ENCODE measurements at places on chromosomes 12 and 14. TPM values are rescaled to one million over a fixed set of nuclear protein-coding genes. Genes with fewer than 3 reads are reported as not detected.

GRCh38 chr12:77837876-77838291 lies 7.2 kb downstream of the NAV3 start:
- H3K4me3 ChIP-seq = no peak overlapping the region
- H3K27ac ChIP-seq = no peak overlapping the region
- no peaks in the 10 kb centered on the region for H3K36me3 ChIP-seq

DNA sequence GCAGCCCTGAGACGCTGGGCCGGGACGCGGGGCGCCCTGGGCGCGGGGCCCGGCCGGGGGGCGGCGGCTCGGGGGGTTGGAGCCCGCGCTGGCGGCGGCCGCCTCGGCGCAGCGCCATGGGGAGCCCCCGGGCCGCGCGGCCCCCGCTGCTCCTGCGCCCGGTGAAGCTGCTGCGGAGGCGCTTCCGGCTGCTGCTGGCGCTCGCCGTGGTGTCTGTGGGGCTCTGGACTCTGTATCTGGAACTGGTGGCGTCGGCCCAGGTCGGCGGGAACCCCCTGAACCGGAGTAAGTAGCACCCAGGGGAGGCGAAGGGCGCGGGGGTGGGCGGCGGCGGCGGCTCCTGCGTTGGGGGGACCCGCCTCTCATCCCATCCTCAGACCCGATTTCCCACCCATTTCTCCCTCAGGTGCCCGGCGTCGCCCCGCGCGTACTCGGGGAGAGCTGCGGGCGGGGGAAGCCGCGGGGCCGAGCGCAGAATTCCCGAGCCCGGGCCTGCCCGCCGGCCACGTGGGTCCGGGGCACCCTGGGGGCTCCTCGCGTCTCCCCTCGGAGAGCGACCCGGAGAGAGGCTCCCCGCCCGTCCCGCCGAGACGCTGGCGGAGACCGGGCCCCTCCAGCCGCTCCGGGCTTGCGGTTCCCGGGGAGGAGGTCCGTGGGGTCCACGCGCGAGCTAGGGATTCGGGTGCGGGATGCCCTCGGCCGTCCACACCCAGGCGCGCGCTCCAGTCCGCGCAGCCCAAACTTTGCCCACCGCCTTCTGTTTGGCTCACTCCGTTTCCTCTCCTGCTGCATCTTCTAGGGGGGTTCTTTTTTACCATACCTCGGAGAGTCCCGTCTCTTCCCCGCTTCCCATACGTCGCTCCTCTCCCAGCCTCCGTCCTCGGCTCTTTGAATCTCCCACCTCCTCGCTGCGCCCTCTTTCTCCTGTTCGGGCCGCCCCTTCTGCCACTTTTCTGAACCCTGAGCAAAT lies 807 bp downstream of the B4GALNT3 start:
- peaks cover 71% of the 10 kb centered on the region for H3K27me3 ChIP-seq
- H3K36me3 ChIP-seq = no peaks in the 10 kb centered on the region

DNA sequence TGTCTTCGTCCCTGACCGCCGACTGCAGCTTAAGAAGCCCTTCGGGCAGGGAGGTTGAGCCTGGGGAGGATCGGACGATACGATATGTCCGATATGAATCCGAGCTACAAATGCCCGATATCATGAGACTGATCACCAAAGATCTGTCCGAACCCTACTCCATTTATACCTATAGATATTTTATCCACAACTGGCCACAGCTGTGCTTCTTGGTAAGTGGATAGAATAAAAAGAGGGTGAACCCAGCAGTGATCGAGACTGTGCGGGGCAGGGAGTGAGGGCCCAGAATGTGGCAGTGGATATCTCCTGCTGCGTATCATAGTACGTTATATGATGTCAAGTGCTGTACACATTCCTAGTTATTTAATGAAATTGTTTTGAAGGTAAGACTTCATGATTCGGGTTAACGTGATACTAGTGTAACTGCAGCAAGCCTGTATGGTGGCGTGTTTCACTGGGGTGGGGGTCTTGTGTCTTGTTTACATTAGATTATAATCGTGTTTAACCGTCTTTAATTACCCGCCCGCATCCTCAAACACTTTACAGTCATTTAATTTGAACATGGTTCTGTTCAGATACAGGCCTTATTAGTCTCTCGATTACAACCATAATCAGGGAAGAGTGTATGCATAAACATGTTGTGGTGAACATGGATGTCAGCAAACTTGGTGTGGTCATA lies 1.3 kb downstream of the NAA30 start:
- H3K4me3 ChIP-seq = peak overlapping the region; percentile 80
- H3K27me3 ChIP-seq = no peaks in the 10 kb centered on the region
- no peaks in the 10 kb centered on the region for H3K36me3 ChIP-seq
- peaks cover 22% of the 10 kb centered on the region for H3K4me1 ChIP-seq
- DNase-seq = no peak

DNA sequence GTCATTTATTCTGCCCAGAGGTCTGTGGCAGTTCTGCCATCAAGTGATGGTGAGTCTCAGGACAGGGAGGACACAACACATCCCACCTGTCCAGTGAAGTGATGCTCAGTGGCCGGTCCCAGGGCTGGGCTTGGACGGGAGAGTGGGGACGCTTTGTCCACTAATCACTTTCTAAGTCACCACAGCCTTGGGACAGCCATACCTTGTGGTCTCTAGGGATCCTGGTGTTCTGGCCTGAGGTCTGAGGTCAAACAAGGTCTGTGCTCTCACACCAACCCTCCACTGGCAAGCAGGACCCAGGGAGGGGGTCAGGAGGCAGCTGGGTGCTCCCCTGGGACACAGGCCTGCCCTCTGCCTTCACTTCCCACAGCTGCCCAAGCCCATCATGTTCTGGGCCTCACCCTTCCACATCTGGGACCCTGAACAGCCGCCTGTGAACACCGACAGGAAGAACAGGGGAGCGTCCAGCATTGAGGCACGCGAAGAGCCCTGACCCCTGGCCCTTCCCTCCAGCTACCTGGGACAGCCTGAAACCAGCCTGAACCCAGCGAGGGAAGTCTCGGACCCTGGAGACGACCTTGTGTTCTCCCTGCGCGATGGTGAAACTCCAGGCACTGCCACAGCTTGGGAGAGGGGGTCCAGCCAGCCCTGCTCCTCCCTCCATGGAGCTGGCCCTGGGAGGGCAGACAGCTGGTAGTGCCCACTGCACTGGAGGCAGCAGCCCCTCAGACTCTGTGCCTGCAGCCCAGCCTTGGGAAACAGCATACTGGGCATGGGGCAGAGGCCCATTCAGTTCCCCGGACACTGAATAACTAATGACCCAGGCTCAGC lies 19.7 kb upstream of the GPR132 start:
- DNase-seq = no peak
- H3K27me3 ChIP-seq = no peaks in the 10 kb centered on the region
- no peak overlapping the region for H3K27ac ChIP-seq
- H3K36me3 ChIP-seq = no peaks in the 10 kb centered on the region
- no peak overlapping the region for H3K4me3 ChIP-seq
- H3K4me1 ChIP-seq = peaks cover 18% of the 10 kb centered on the region

DNA sequence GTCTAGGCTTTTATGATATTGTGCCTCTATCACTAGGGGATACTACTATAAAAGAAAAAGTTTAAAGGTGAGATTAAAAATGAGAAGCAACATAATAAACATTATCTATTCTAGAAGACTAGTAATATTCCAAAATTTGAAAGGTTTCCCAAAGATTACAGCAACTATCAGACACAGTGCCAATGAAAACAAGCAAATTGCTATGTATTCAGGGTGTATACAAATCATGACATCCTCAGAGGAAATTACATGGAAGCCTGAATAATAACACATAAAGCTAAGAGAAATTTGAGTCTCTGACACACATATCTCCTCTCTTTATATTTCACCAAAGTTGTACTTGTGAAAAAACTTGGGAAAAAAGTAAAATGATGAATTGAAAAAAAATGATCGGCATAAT lies 327.0 kb downstream of the SEC23A start:
- no peak overlapping the region for H3K27ac ChIP-seq
- no peak for DNase-seq
- no peaks in the 10 kb centered on the region for H3K27me3 ChIP-seq
- H3K4me1 ChIP-seq = no peaks in the 10 kb centered on the region
- no peaks in the 10 kb centered on the region for H3K36me3 ChIP-seq

PRPH gene
- total RNA-seq = not detected

LAG3 gene
- total RNA-seq = 2.0 TPM

Data from astrocyte (in vitro differentiated cells and primary cell).